ENCODE measurements at places on chromosomes 12 and 14.

DNA sequence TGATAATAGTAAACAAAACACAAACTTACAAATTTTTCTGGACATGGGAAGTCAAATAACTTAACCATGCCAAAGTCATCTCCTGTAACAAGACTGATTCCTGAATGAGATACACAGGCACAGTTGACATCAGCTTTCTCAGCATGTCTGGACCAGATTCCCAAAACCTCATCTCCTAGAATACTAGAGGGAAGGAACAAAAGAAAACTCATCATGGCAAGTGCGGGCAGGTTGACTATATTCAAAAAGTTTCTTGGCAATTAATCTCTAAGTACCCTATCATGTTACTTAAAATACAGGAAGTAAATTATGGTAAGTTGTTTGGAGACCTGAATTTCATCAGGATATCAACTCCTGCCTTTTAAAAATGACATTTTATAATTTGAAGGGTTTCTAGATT, 53.9 kb downstream of the ZC3H14 start:
- DNase-seq: no peak

- no peak for DNase-seq
Measured at GRCh38 chr14:83019744-83020414, 1486.2 kb upstream of the SEL1L start.

- DNase-seq: no peak
Measured at GRCh38 chr12:51771008-51771407, 77.5 kb downstream of the FIGNL2 start.

GRCh38 chr12:19130224-19131024, 891 bp downstream of the PLEKHA5 start:
- peak; percentile 19 for DNase-seq

GRCh38 chr12:53561590-53561953, 54.3 kb upstream of the NPFF start:
- DNase-seq: no peak

- DNase-seq: no peak
Measured at GRCh38 chr14:61569812-61570548, 125.3 kb upstream of the HIF1A start.

- DNase-seq: no peak
Measured at GRCh38 chr14:33343016-33343415, 404.3 kb downstream of the NPAS3 start.

DNA sequence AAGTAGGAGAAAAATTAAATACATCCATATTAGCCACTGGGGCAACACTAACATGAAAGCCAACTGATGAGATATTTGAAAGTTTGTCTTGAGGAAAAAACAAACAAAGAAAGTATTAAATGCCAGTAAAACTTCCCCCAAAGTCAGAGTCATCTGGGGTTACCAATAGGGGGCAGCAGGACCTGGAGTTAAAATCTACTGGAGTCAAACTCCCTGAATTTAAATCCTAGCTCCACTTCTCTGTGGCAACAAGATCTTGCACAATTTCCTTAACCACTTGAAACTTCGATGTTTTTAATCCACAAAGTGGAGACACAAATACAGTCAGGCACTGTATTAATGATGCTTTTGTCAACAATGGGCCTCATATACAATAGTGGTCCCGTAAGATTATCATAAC, 14.4 kb downstream of the PLEKHG7 start:
- DNase-seq: no peak

DNA sequence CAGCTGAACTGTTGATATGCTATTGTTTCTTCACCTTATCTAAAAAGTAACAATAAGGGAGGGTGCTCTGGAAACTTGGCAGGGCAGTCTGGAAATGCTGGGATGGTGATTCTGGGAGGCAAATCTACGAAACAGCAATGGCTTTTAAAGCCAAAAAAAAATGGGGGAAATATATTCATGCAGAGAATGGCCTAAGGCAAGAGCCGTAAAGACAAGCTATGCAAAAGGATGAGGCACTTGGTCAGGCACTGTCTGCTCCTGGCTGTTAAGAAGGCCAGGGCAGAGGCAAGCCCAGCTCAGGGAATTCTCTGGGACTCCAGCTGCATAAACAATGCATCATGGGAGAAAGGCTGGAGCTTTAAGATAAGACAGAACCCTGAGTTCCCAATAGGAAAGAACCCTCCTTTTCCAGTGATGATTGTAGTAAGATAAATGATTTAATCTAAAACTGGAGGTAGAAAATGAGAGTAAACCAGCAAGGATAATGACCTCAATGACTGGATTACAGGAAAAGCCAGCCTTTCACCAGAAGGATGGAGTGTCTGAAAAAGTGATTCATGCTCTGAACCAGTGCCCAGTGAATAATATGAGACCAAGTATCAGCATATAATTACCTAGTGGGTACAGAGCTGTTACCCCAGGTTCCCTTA, 46.0 kb downstream of the ITPR2 start:
- DNase-seq: no peak

DNA sequence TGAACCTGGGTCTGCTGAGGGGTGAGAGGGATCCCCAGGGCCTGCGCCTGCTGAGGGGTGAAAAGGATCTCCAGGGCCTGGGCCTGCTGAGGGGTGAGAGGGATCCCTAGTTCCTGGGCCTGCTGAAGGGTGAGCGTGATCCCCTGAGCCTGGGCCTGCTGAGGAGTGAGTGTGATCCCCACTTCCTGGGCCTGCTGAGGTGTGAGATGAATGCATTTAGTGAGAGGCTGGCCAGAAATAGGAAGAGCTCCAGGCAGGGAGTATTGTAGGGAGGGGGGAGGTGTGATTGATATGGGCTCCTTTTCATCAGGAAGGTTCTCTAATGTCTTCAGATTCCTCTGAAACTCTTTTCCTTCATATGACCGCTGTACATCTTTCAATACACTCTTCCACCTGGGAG, 43.0 kb downstream of the FAM186A start:
- no peak for DNase-seq

GRCh38 chr14:61034416-61035120, 53.5 kb downstream of the SLC38A6 start:
- no peak for DNase-seq

GRCh38 chr12:39442831-39443080, 164 bp downstream of the KIF21A start:
- DNase-seq: no peak

DNA sequence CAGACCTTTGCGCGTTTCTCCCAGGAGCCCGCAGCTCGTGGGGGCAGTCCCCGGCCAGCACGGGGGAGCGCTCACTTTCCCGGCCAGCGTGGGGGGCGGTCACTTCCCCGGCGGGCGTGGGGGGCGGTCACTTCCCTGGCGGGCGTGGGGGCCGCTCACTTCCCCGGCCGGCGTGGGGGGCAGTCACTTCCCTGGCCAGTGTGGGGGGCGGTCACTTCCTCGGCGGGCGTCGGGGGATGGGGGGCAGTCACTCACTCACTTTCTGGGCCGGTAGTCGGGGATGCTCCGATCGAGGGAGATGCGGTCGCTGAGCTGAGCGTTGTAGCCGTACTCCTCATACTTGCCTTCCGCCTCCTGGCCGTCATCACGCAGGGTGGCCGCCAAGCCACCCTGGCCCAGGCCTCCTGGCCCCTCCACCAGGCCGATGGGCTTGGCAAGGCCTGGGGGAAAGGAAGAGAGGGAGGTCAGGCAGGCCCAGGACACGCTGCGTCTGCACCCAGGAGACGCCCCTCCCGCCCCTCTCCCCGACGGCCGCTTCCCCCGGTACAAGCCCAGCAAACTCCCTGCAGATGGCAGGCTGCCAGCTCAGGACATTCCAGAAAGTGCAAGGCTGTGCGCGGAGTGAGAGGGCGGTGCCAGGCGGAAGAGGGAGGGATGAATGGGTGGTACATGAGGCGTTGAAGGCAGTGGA, 43.3 kb downstream of the GALNT9 start:
- no peak for DNase-seq

DNA sequence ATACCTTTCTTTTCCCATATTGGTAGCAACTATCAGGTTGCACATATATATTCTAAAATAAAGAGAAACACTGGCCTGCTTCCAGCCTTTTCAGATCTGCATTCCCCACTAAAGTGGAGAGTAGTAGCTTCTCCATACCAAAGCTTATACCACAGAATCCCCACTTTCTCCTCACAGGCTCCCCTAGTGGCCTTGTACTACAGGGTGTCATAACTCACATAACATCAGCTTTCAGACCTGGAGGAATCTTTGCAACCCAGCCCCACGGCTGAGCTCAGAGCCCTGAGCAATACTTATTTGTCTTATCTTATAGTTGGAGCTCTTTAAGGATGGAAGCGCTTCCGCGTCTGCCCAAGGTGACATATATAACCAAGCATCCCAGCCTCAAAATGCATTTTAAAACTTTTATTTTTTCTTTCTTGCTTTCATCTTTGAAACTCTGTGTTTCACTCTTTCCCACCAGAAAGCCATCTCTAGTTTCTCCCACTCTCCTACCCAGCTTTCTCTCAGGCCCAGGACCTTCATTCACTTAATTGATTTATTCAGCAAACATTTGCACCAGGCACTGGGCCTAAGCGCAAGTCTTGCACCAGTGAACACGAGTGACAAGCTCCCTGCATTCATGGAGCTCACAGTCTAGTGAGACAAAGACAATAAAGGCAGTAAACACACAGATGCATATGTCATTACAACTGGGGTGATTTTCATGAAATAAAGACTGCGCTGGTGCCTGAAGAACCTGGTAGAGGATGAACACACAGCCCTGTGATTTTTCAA, 254.7 kb downstream of the IPO8 start:
- no peak for DNase-seq

DNA sequence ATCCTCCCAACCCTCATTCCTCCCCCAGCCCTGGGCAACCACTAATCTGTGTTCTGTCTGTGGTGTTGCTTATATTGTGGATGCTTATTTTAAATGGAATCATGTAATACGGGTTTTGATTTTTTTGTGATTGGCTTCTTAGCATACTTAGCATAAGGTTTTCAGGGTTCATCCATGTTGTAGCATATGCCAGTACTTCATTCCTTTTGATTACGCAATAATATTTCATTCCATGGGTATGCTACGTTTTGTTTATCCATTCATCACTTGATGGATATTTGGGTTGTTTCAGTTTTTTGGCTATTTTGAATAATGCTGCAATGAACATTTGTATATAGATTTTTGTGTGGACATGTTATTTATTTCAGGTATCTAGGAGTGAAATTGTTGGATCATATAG, 82.9 kb downstream of the TSPAN9 start:
- no peak for DNase-seq

DNA sequence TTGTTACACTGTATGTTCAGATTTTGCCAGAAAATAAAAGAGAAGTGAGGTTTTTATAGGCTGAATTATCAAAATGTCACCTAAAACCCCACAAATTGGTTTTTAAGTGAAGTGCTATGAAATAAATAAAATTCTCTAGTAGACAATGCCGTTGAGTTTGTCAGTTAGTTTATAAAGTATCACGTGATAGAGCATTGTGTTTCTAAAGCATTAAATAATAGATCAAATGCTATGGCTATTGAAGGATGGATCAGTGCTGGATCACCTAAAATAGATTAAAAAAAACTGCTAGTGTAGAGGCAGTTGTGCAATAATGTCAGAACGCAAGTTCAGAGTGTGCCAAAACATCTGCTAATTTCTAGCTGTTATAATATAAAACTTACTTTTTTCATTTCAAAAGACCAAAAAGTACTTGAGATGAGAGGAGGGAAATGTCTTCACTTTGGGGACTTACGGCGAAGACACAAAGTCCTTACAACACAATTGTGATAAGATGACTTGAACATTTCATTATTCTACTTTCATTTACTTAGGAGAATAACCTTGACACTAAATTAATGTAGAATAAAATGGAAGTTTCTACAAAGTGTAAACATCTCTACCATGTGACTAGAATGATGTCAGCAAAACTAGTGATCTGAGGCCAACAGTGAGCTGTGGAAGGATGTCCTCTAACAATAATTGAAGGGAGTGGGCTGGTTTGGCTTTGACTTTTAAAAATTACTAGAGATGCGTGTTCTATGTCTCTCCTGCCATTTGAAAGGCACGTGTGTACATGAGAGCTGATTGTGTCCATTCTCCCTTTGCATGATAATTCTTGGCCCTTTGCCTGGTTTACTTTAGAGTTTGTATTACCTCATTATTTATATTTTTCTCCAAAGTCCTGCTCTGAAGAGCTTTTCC, 154.4 kb upstream of the PDE3A start:
- DNase-seq: no peak

All from activated CD4-positive, alpha-beta T cell treated with anti-CD3 and anti-CD28 coated beads for 4 hours (primary cell).